ENCODE measurements at places on chromosomes 2 and 18.

DNA sequence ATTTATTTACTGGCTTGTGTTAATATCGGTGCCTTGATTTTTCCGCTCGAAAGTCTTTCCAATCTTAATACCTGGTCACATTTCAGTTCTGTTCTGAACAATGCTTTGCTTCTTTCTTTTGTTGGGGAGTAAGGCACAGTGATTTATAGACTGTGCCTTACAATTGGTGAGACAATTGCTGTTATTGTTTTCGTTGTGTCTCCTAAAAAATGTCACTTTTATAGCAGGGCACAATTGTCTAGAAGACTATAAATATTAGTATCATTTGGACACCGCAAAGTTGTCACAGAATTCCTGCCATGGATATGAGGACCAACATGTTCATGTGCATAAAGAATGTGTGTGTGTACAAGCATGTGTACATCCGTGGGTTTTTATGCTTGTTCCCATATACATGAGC lies 231.9 kb downstream of the INSIG2 start:
- DNase-seq: no peak

DNA sequence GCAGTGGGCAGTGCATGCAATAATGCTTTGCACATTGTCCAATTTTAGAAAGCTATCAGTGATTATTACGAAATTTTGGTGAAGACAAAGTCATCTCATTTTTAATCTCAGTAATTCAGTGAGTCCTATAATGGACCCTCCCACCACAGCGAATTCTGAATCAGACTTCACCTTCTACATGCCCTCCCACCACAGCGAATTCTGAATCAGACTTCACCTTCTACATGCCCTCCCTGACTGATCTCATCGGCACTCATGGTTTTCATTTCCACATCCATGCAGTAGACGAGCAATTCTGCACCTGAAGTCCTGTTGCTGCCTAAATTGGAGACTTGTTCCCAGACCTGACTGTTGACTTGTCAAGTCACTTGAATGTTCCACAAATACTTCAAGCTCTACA lies 522.3 kb downstream of the EIPR1 start:
- DNase-seq: no peak

DNA sequence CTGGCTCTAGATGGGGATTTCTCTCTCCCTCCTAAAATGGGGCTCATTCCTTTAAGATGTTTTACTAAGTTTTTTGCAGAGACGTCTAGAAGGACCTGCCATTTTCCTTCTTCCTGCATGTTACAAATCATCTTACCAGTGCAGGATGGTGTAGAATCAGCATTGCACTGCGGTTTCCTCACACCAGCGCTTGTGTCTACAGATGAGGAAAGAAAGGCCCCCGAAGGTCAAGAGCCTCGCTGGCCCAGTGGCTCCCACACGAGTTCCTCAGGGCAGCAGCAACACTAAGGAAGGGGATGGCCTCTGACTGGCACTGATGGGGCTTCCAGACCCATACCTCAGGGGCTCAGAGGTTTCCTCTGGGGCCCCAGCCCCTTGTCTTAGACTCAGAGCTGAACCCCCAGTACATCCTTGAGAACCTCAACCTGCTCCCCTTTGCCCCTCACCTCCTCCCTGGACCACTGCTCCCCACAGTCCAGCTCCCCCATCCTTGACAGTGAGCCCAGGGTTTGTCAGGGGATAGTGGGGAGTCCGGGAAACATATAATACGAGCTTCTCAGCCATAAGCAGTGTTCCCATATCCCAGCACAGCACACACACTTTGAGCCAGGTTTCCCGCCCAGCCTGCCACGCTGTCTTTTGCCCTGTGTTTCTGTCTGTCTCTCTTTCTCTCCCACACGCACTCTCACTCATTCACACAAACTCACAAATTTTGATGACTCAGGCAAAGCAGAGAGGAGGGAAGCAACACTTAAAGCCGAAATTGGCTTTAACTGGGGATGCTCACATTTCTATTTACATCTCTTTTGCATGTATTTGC lies 29.4 kb downstream of the ZFP36L2 start:
- no peak for DNase-seq

GRCh38 chr2:156347431-156347830 lies 14.9 kb upstream of the NR4A2 start:
- DNase-seq: no peak

- DNase-seq: no peak
These were observed 15.5 kb upstream of the CD226 start for GRCh38 chr18:69963196-69963595.

DNA sequence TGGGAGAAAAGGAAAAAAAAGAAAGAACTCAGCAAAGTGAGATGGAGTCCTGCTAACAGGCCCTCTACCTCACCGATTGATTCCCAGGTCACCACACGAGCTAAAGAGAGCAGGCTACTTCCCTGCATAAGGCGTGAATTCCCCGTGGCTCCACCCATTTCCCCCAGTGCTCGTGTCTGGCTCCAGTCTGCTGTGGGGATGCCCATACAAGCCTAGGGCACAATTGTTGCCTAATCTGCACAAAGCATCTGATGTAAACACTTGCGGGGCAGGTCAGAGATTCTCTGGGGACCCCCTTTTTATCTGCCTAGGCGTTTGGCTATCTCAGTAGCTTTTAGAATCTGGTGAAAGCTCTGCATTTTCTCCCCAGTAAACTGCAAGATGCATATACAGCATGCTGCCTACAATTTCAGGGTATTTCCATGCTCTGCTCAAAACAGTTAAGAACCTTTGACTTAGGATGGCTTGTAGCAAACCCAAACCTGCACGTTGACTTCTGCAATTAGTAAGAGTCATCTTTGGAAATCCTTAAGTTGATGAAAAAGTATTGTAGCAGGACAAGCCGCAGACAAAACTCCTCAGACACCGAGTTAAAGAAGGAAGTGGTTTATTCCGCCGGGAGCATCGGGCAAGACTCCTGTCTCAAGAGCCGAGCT lies 34.8 kb downstream of the MYO3B start:
- DNase-seq: no peak

GRCh38 chr2:216845426-216845825 lies 14.4 kb downstream of the TNP1 start:
- DNase-seq: no peak

All from activated naive CD8-positive, alpha-beta T cell treated with anti-CD3 and anti-CD28 coated beads, Interleukin-2, amount 50 U/mL, for 24 hours (primary cell).